Activated gamma-delta T cell treated with anti-CD3 and anti-CD28 coated beads, Interleukin-2, amount 50 U/mL, for 16 hours (primary cell): ENCODE measurements at places on chromosomes 11 and 22.
A peak's percentile ranks its signal among the peaks of the same experiment; 100 is the strongest.

DNA sequence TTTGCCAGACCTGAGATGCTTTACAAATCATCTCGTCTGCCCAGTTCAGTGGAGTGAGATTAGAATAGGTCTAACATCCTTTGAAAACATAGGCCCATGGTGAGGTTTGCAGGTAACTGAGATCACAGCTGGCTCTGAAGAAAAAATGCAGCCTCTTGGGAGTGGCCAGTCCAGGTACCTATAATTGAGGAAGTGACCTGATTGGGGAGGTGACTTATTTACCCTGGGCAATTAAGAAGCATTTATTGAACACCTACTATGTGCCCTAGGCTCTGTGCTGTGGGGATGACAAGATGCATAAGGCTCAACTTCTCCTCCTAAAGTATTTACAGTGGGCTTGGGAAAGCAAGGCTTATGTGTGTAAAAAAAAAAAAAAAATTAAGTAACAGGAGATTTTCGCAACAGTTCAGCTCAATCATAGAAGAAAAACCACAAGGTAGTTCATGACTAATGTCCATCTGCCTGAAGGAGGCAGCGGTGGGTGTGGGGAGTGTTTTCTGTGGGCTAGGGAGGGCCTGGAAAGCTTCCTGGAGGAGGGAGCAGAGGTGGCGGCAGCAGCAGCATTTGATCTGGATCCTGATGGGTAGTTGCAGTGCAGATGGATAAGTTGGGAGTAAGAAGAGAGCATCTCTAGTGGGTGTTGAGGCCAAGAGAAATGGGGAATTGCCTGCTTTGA, 16.1 kb downstream of the MICAL2 start:
- DNase-seq = no peak

DNA sequence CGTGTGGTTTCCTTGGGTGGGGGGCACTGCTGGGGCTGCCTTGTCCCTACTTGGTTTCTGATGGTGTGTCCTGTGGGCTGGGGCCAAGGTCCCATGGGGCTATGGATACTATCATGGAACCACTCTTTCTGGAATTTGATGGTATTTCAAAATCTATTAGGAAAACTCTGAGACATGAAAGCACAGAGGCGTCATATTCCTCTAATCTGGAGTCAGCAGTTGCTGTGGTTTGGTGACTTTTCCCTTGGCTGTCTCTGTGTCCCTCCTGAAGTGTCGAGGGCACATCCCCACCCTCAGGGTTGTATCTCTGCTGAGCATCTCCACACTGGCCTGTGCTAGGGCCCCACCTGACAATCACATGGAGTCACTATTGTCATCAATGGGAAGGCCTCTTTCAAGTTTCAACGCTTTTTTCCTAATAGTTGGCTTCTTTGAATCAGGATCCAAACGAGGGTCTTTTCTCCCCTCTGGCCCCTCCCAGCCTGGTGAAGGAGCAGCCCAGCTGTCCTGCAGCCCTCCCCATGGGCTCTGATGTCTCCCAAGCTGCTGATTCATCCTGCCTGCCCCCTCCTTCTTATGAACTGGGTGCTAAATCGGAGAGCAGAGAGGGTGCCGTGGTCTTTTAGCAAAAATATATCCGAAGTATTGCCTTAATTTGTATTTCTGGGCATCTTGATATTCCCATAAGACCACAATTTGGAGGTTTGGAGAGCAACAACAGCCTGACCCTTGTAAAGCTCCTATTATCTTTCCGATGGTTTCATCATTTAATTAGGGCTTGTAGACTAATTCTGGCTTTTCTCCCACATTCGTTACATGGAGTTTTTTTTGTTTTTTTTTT, 38.5 kb downstream of the MED15 start:
- no peak for DNase-seq

DNA sequence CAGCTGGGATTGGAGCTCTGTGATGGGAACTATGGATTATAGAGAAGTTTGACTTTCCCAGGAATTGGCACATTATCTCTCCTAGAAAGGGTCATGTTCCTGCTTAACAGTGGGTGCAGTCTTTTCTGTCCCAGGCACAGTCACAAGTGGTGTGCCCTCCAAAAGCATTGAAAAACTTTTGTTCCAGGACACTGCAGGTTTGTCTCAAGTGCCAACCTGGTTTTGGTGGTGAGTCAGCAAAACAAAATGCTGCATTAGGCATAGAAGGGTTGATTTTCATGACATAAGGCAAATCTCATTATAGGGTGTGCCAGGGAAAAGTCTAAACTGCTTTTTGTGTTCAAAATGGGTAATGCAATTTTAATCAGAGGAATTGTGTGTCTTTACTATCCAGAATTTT, 4.9 kb downstream of the HTATIP2 start:
- DNase-seq = no peak

DNA sequence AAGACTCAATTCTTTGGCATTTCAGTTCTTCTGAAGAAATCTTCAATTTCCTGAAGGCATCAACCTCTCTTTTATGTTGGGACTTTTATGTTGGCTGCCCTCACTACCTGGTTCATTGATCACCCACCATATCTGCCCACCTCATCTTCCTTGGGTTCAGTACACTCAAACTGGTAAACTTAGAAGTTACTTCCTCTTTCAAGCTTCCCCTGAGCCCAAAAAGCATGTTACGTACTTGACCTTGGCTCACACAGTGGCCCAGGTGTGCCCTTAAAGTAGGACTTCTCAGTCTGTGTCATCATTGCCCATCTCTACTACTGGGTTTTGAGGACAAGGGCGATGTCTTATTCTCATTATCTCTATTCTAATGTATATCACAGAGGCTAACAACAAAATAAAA, 86.1 kb downstream of the GRIA4 start:
- DNase-seq = no peak

DNA sequence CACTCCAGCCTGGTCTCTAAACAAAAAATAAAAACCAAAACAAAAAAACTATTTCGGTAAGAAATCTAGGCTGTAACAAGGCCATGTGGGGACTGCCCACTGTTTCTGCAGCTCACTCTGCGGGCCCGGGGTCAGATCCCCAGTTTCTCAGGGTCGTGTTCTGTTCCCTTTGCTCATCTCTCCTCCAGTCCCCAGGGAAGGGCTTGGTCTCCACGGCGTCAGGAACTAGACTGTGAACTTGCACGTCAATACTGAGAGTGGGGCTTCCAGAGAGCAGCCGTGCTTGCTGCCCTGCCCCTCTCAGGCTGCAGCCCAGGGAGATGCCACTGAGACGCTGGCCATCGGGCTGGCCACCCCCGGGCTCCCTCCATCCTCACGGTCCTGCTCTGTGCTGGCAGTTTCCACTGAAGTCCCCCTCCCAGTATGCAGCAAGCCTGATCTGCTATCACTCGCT, 33.7 kb upstream of the MOB2 start:
- no peak for DNase-seq

DNA sequence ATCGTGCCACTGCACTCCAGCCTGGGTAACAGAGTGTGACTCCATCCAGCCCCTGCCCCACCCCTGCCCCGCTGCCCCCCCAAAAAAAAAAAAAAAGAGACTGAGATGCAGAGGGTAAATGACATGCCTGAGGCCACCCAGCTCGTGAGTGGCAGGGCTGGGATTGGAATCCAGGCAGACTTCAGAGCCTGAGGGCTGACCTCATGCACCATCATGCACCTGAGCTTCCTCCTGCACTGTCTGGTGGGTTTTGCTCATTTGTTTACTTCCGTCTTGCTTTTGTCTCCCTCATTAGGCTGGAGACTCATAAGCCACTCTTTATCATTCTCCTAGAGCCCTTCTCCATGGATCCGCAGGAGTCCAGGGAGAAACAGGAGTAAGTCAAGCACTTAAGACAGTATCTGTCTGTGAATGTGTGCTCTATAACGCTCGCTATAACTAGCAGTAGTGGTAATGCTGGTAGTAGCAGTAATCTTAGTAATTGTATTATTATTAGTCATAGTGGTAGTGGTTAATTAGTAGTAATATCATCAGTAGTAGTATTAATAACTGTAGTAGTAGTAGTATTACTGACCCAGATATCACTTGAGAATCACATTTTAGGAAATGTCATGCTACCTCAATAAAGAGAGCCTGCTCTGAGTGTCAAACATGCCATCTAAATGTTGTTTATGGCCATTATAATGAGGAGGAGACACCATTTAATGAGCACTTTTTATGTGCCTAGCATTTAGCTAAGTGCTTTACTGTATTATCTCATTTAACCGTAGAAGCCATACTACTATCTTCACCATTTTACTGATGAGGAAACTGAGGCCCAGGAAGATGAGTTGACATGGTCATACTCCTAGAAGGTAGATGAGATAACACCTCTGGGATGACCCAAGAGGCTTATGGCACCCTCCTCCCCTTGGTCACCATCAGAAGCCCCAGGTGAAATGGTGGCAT, 85.0 kb downstream of the NAT10 start:
- no peak for DNase-seq

DNA sequence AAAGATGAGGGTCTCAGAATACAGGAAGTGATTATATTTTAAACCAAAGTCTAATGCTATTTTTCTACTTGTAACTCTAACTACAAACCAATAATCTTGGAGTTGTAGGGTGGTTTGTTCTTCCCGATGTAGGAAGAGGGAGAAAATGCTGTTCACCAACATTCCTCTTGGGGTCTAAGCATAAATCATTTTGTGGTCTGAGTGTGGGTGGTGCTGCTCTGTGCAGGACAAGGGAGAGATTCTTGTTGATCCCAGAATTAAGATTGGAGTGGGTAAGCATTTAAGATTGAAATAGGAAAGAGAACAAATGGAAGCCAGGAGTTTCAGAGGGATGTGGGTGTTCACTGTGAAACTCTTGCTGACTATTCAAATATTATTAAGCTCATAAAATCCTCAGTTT, 38.6 kb upstream of the MMP13 start:
- DNase-seq = no peak

DNA sequence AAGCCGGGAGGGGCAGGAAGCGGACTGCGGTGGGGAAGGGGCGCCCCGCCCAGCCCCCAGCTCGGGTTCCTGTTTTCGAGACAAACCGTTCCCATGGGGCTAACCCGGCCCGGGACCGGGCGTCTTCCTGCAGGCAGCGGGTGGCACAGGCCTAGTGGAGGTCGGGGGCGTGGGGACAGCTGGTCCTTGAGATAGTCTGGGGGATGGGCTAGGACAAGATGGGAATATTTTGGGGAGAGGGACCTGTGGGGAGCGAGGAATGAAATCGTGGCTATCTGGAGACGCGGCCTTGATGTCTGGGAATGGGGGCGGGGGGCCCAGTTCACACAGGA, 1.2 kb upstream of the RASGRP2 start:
- DNase-seq = peak; percentile 48

GRCh38 chr11:79060081-79060953, 380.5 kb downstream of the TENM4 start:
- DNase-seq = no peak

GRCh38 chr11:62863687-62864335, 16.9 kb upstream of the SLC3A2 start:
- DNase-seq = no peak

DNA sequence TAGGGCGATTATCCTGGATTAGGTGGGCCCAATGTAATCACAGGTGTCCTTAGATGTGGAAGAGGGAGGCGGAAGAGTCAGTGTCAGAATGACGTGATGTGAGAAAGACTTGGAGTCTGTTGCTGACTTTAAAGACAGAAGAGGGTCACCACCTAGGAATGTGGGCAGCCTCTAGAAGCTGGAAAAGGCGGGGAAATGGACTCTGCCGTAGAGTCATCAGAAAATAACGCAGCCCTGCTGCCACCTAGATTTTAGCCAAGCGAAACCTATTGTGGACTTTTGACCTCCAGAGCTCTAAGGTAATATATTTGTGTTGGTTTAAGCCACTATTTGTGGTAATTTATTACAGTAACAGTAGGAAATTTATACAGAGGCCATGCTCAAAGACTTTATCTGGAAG, 4.8 kb downstream of the DDX10 start:
- no peak for DNase-seq

DNA sequence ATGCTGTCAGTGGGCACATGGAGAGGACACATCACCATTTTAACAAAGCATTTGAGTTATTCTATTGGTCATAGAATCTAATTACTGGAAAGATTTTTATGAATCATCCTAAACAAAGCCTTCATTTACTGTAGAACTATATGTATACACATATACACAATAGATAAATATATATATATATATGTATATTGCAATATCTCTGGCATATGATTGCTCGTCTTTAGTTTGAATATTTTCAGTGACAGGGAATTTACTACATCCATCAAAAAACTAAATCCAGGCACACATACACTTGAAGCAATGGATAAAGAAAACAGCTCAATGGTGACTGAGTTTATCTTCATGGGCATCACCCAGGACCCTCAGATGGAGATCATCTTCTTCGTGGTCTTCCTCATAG, at the start of gene OR5AR1:
OR5AR1 (plus strand) TSS at position 301 of the 400 bp plus-strand sequence; CDS start at position 301, 0 bp downstream.
- DNase-seq = no peak

- no peak for DNase-seq
These were observed 24.8 kb downstream of the PAK1 start for GRCh38 chr11:77449060-77449521.

GRCh38 chr22:42298746-42299145, 28.3 kb upstream of the TCF20 start:
- no peak for DNase-seq

- no peak for DNase-seq
These were observed 1.5 kb downstream of the DGAT2 start for GRCh38 chr11:75770102-75770501.

DNA sequence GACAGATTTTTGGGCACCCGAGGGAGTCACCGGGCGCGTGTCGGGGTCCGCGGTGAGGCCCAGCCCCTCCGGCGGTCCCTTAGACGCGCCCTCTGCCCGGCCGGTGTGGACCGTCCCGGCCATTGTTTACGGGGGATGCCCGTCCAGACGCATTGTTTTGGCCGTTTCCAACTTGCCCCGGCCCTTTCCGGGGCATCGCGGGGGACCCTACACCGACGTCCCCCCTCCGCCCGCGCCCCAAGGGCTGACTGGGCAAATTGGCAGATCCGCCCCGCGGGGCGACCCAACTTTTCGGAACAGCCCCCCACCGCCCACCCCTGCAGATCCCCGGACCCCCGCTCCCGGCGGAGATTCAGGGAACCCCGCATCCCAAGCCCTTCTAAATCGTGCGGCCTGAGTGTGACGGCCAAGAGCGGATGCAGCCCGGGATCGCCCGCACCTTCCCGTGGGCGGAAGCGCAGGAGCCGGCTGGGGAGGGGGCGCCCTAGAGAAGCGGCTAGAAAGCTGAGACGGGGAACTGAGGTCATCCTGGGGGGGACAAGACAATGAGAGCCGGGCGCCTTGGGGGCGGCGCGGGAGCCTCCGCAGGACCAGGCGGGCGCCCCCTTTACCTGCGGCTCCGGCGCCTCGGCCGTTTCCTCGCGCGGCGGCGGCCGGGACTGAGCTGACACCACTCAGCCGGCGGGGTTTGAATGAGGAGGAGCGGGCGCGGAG, 17.1 kb upstream of the CCT8L2 start:
- DNase-seq = no peak

DNA sequence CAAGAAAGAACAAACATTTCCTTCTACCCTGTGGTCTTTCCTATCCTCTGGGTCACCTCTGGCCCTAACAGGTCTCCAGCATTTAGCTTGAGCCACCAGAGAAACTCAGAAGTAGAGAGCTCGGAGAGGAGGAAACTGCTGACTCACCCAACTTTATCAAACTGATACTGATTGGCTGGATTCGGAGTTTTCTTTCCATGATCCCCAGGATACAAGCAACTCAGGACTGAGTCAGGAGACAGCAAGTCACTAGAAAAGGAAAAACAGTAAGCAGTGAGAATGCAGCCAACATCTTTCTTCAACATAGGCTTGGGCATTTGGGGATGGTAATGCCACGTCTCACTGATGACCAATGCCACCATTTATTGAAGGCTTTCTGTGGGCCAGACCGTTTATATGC, 32.7 kb downstream of the THOC5 start:
- DNase-seq = no peak
